NCI-H1417 (cell line): ENCODE measurements at places on chromosomes 16 and 17.

DNA sequence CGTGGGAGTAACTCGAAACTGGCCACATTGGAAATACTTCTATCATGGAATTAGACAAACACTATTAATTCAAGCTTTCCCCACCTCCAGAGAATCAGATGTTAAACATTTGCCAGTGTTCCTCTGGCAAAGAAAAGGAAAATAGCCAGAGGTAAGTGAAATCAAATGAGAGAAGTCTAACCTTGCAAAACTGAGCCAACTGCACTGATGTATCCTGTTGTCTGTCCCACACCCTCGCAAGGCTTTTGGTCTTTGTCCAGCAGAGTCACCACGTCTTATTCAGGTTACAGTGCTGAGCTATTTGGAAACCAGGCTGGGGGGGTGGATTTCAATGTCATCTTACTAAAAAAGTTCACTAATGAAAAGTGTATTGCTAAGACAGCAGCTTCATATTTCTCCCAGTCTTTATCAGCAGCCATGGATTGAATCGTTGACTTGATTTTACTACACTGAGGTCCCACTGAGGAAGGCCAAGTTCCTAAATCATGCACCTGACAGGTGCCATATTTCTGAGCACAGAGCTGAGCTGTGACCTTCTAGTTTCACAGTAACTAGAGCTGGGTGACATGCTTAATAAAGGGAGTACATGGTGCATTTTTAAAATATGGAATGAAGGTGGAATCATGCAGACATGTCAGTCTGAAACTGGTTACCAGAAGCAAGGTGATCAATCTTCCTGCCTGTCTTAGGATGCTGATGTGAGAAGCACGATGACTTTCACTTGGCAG lies 85.2 kb upstream of the HSBP1 start:
- no peak for DNase-seq

GRCh38 chr17:70947636-70948565 lies 778.6 kb downstream of the KCNJ2 start:
- DNase-seq, result no peak

DNA sequence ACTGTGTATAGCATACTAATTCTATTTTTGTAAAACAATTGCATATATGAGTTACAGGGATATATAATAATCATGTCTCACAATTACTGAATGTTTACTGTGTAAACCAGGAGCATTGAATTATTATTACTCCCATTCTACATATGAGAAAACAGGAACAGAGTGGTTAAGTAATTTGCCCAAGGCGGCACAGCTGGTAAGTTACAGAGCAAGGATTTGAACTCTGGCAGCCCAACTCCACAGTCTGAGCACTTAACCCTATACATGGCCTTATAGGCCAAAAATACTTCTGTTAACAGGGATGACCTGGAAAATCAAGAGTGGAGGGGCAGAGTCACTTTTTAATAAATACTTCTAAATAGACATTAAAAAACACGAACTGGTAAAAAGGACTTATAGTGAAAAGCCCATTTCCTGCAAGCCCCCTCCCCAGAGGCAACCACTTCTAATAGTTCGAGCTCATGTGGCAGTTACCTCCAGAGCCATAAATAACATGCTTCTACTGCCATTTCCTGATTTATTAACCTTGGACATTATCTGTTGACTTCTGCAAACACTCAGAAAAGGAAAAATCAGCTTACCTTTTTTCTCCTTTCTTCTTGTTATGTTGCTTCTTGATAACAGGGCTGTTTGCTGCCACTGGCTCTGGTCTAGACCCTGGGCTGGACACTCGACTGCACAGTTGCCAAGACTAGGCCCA lies 22.1 kb upstream of the ADGRG1 start:
- no peak for DNase-seq

DNA sequence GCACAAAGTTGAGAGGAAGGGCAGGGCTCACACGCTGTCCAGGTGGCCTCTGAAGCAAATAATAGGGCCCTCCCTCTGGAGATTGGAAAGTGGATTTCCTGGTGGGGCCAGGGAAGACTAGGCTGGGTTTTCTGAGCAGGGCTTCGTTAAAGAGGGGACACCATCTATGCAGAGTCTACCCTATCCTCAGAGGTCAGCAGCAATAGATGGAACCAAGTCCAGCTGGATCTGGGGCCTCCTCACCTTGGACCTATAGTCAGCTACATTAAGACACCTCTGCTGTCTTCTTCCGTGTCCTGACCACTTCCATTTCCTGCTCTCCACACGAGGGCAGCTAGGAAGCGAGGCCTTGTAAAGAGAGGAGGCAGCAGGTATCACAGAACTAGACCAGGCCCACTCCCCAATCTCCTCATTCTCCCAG lies 14.7 kb upstream of the ST6GALNAC1 start:
- no peak for DNase-seq

DNA sequence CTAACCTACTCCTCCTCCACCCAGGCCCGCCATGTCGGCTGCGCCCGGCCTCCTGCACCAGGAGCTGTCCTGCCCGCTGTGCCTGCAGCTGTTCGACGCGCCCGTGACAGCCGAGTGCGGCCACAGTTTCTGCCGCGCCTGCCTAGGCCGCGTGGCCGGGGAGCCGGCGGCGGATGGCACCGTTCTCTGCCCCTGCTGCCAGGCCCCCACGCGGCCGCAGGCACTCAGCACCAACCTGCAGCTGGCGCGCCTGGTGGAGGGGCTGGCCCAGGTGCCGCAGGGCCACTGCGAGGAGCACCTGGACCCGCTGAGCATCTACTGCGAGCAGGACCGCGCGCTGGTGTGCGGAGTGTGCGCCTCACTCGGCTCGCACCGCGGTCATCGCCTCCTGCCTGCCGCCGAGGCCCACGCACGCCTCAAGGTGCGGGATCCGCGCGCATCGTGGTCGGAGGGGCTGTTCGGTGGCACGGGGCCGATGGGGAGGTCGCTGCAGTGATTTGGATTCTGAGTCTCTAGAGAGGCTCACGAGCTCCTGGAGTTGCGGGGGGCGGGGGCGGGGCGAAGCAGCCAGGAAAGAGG lies 878 bp downstream of the TRIM72 start:
- DNase-seq, result no peak

DNA sequence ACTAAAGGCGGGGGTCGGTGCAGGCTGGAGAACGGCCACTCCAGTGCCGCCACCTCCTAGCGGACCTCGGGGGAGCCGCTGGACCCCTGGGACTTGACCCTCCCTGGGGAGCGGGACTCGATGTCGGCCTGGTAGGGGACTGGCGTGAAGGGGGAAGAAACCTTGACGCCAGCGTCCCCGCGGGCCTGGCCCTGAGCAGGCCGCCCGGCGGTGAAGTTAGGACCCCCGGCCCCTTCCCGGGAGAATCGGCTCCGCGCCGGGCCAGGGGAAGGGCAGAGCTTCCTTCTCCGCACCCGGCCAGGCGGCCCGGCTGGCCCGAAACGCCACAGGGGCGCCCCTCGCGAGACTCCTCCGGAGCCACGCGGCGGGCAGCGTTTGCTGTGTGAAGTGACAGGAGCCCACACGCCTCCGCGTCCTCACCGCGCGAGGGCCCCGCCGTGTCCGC lies 389 bp downstream of the DUS1L start:
- peak; percentile 54 for DNase-seq

DNA sequence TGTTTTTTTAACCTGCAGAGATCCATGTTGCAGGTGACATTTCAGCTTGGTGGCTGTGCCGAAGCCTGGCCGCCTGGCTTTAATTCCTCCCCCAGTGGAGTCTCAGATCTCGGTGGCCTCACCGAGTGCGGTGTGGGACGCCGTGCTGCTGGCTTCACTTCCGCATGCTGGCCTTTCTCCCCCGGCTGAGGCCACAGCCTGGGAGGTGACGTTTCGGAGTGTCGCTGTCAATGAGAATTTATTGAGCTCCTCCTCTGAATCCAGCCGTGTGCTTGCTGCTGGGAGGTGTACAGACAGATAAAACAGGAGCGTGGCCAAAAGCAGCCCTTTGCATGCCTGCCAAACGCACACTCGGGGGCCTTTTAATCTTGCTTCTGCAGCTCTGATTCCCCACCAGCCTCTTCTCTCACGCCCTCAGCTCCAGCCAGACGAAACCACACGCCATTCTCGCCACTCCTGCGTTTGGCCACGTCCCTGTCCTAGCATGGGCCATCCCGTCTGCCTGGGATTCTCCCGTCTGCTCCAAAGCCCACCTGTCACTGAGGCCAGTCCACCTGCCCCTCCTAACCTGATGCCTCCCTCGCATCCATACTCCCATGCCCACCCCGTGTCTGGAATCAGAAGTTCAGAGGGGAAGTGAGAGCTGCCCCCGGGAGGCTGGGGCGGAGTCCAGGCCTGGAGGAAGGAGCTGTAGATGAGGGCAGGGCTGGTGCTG lies 3.6 kb downstream of the GSE1 start:
- peak; percentile 45 for DNase-seq

DNA sequence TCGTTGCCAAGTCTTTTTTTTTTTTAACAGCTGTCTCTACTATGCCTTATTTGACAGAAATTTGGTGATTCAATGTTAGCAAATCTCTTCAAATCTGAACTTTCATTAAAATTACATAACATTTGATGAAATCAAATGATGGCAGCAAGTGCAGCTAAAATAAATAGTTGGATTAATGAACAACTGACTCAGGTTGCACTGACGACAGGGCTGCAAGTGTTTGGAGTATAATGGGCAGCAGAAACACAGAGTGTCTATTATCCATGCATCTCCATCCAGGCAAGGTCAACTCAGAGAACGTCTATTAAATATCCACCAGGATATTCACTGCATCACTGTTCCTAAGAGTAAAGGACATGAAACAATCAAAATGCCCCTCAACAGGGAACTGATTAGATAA lies 109.8 kb downstream of the SLC39A11 start:
- no peak for DNase-seq

GRCh38 chr16:23031508-23032098 lies 117.6 kb downstream of the USP31 start:
- no peak for DNase-seq
